ENCODE measurements at places on chromosomes 1 and 21.

DNA sequence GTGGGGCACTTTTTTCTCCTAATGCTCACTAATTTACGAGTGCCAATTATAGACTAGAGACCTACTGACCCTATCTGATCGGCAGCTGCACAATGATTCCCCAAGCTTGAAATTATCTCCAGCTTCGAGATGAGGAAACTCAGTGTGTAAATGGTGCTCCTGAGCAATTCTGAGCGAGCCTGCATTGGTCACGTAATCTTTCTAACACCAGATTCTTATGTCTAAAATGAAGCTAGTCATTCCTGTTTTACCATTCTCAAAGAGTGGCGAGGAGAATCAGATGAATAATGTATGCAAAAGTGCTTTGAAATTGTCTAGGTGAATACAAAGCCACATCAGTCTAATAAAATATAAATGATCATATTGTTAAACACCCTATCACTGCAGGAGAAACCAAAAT, 318.1 kb upstream of the FAM78B start:
- DNase-seq, result no peak

DNA sequence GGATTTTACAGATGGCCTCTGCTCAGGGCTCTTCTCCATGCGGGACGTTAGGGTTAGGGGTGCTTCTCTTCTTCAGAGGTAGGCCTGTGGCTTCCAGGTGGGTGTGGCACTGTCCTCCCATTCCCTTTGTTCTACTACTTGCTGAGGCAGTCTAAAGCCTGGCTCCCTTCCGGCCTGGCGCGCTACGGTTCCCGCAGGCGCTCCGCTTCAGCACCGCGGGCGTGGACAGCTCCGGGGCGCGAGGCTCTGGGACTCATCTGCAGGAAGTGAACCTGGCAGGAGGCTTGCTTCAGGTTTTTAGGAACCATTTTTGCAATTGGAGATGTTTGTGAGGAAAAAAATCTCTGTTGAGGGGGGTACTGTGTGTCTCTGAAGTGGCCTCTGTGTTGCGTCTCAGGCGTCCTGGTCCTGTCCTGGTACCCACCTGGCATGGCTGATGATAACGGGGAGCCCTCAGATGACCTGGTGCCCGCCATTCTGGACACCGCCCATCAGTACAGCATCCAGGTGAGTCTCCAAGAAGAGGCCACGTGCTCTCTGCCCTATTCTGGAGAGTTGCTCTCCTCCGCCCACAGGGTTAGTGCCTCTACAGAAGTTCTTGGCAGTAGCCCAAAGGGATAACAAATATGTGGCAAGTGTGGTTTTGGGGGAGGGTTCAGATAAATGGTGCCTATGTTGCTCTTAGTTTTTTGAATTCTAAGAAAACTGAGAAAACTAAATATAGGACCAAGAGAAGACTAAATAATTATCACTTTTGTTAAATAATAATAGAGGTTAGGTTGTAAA, 1.9 kb downstream of the MANEAL start:
- DNase-seq, result no peak

DNA sequence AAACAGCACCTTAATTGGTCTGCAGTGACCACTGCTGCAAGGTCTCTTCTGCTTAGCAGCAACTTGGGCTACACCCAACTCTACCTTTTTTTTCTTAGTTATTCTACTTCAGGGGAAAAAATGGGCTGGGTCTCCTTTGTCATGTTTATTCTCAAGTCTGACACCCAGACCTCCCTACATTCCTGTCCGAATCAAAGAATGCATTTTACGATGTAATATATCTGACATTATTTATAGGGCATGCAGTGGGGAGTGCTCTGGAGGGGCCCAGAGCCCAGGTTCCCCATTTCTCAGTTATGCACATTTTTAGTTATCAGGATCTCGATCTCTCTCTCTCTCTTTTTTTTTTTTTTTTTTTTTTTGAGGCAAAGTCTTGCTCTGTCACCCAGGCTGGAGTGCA, 50.5 kb downstream of the OPTC start:
- DNase-seq, result no peak

DNA sequence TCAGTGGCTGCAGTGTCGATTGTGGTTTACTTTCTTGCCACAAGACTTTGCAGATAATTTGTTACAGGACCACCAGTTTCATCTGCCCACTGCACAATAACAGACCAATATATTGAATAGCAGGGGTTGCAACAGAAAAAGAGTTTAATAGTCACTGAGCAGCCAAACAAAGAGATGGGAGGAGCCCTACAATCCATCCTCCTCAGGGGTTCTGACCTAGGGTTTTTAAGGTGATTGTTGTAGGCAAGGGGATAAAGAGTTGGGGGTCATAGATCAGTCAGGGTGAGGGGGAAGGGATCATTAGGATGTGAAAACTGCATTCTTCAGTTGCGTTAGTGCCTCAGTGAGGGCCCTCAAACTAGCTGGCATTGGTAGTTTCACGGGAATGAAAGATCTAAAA, 110.7 kb upstream of the OLFM3 start:
- no peak for DNase-seq

DNA sequence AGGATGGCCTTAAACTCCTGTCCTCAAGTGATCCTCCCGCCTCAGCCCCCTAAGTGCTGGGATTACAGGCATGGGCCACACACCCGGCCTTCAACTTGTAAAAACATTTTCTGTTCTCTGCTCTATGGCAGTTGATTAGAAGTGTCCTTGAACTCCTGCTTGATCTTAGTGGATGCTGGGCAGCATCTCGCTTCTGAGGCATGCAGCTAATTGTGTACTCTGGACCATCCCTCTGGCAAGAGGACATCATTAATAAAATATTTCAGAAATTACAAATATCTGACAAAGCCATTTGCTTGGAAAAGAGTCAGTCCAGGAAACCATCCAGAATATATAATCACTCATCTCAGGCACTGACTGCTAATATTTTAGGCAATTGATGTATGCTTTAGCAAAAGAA, 8.1 kb downstream of the NGF start:
- DNase-seq, result no peak

- no peak for DNase-seq
These were observed 605.3 kb upstream of the NR5A2 start for GRCh38 chr1:199422206-199422605.

- DNase-seq, result no peak
These were observed 50.5 kb upstream of the ZYG11A start for GRCh38 chr1:52792036-52792435.

- no peak for DNase-seq
These were observed 909.1 kb downstream of the NCAM2 start for GRCh38 chr21:21907271-21907670.

DNA sequence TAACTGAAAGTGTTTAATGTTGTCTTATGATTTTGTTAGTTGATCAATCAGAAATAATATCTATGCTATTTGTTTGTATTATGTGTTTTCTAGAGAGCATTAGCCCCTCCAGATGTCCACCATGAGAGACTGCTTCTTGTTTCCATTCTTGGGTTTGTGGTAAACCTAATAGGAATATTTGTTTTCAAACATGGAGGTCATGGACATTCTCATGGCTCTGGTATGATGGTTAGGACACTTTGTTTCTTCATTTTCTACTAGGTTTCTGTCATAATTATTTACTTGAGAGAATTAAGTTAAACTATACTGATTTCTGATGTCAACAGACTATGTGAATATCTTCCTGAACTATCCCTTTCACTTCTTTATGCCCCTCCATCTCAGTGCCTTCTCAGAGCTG, 16.1 kb downstream of the SLC30A7 start:
- no peak for DNase-seq

Data from memory B cell (primary cell).